ENCODE measurements at places on chromosomes 5 and 9.

GRCh38 chr5:15285901-15286583 lies 213.9 kb upstream of the FBXL7 start:
- no peak for DNase-seq

GRCh38 chr9:125202846-125203618 lies 2.7 kb downstream of the RABEPK start:
- no peak for DNase-seq

DNA sequence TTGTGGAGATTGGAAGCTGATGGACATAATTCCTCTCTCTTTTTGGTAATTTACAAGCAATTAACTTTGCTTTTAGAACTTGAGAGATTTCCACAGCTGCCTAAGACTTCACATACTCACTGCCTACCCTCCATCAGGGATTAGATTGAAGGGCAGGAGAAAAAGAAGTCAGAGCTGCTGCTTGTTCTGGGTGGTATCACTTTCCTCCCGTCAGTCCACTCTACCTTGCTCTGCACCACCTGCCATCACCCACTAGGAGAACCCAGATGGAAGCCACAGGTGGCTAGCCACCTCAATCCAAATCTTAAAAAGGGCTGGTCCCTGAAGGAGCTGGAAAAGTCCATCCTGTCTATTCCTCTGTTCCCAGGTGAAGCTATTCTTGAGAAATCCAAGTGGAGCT lies 10.5 kb downstream of the IRF1 start:
- no peak for DNase-seq

- no peak for DNase-seq
Observed at GRCh38 chr5:57778501-57779091, 296.0 kb upstream of the ACTBL2 start.

DNA sequence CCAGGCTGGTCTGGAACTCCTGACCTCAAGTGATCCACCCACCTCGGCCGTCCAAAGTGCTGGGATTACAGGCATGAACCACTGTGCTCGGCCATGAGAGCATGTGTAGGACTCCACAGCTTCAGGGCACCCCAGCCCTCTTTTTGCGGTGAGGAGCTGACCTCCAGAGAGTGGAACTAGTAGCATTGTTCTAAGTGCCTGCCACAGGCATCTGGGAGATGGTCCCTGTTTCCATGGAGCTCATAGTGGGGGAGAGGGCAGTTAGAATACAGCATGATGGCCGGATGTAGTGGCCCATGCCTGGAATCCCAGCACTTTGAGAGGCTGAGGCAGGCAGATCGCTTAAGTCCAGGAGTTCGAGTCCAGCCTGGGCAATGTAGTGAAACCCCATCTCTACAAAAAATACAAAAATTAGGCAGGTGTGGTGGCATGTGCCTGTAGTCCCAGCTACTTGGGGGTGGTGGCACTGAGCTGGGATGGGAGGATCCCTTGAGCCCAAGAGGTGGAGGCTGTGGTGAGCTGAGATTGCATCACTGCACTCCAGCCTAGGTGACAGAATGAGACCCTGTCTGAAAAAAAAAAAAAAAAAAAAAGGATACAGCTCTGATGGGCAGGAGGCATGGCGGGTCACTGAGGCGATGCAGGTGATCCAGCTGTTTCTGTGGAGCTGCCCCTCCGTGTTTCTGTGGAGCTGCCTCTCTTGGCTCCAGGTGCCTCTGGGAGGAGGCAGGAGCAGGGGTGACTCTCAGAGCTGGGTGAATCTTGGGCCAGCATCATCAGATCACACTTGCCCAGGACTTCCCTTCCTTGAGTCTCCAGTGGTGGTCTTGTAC lies 4.2 kb downstream of the ASS1 start:
- no peak for DNase-seq

- no peak for DNase-seq
Observed at GRCh38 chr9:84339962-84340361, 596 bp downstream of the SLC28A3 start.

GRCh38 chr5:56282951-56283350 lies 49.8 kb upstream of the ANKRD55 start:
- DNase-seq, result no peak

DNA sequence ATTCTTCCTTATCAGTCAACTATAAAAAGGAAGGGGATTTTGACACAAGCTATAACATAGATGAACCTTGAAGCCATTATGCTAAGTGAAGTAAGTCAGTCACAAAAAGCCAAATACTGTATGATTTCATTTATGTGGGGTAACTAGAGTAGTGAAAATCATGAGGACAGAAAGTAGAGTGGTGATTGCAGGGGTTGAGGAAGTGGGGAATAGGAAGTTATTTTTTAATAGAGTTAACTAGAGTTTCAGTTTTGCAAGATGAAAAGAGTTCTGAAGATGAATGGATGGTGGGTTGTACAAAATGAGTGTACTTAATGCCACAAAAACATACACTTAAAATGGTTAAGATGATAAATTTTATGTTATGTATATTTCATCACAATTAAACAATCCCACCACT lies 65.4 kb upstream of the FAM174A start:
- peak; percentile 6 for DNase-seq

GRCh38 chr9:97394881-97395280 lies 17.0 kb upstream of the TDRD7 start:
- DNase-seq, result no peak
